ENCODE measurements at places on chromosomes 7 and 10.

GRCh38 chr7:155283565-155284194 is 14.0 kb upstream of the INSIG1 start:
- DNase-seq = no peak

- DNase-seq = no peak
These were observed 7.7 kb upstream of the CPVL start for GRCh38 chr7:29154076-29154475.

- DNase-seq = no peak
These were observed 18.4 kb downstream of the AKR1B1 start for GRCh38 chr7:134440476-134440875.

DNA sequence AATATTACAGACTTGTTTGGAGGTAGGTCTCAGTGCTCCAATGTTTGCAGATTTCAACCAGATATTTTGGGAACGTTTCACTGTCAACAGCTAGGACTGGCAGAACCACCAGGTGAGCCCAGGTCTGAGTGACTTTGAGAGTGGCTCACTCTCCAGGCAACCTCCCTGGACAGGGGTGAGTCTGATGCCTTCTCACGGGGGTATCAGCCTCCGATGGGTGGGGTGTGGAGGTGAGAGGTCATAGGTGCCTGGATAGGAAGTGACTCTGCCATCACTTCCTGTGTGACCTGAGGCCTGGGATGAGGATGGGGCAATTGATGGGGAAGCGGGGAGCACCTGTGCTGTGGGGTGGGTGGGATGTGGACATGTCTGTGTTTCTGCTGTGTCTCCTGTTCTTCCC is 4.6 kb downstream of the AZGP1 start:
- no peak for DNase-seq

GRCh38 chr10:78348411-78349164 is 314.9 kb downstream of the RPS24 start:
- DNase-seq = no peak

GRCh38 chr7:98387131-98387530 is 13.8 kb downstream of the BAIAP2L1 start:
- no peak for DNase-seq

- no peak for DNase-seq
These were observed 46.8 kb downstream of the CHST3 start for GRCh38 chr10:72011016-72011415.

DNA sequence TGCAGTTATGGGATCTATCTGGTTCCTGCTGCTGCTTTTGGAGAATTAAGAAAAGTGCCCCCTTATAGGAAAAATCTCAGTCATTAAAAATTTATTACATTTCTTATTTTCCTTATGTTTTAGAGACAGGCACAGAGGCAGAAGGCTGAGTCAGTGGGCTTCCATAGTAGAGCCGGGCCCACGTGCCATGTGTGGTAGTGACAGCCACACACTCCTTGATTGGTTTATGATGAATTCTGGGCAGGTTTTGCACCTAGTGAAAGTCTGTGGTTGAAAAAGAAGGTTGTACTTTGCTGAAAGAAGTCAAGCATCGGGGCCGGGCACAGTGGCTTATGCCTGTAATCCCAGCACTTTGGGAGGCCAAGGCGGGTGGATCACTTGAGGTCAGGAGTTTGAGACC is 109.9 kb downstream of the FANK1 start:
- DNase-seq = no peak

DNA sequence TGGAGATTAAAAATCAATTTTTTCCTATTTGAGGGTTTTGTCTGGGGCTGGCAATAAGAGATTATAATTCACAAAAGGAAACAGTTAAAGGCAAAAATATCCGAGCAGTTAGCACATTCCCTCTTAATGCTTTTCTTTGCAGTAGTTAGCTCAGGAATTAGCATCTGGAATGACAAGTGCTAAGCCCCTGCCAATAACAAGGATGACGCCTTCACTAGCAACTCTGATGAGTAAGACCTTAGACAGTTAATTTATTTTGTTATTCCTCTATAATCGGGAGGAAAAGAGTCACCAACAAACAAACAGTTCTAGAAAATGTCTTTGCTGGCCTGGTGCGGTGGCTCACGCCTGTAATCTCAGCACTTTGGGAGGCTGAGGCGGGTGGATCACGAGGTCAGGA is 151.3 kb downstream of the TRIL start:
- no peak for DNase-seq

DNA sequence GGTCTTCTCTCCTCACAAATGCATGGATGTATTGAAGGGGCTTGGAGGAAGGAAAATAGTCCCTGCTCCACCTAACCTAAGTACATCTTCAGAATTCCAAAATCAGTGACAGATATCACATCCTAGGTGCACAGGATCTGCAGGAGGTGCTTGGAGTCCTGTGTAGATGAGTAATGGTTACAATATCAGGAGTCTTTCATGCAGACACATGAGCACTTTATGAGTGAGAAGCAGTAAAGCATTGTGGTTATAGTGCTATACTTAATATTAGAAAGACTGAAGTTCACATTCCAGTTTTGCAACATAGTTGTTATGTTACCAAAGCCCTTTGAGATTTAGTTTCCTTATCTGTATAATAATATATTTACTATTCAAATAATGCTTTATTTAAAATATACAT is 516.7 kb downstream of the NEBL start:
- DNase-seq = no peak

- DNase-seq = no peak
These were observed 6.7 kb upstream of the GRIFIN start for GRCh38 chr7:2482725-2483451.

DNA sequence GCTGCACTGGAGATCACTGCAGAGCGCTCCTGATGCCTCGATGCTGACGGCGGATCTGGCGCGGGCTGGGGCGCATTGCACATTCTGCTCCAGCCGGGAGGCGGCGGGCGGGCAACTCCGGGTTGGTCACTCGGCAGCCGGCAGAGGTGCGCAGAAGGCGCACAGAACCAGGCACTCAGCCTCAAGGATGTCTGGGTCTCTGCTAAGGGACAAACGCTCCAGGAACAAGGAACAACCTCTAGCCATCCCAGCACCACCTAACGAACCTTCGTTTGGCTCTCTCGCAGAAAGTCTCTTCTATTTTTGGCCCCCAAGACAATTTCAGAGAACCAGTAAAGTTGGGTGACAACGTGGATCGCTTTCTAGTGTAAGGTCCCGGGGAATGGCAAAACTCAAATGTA is 254.6 kb downstream of the OTUD1 start:
- DNase-seq = no peak

GRCh38 chr7:143271240-143271639 is 8.0 kb downstream of the GSTK1 start:
- no peak for DNase-seq

DNA sequence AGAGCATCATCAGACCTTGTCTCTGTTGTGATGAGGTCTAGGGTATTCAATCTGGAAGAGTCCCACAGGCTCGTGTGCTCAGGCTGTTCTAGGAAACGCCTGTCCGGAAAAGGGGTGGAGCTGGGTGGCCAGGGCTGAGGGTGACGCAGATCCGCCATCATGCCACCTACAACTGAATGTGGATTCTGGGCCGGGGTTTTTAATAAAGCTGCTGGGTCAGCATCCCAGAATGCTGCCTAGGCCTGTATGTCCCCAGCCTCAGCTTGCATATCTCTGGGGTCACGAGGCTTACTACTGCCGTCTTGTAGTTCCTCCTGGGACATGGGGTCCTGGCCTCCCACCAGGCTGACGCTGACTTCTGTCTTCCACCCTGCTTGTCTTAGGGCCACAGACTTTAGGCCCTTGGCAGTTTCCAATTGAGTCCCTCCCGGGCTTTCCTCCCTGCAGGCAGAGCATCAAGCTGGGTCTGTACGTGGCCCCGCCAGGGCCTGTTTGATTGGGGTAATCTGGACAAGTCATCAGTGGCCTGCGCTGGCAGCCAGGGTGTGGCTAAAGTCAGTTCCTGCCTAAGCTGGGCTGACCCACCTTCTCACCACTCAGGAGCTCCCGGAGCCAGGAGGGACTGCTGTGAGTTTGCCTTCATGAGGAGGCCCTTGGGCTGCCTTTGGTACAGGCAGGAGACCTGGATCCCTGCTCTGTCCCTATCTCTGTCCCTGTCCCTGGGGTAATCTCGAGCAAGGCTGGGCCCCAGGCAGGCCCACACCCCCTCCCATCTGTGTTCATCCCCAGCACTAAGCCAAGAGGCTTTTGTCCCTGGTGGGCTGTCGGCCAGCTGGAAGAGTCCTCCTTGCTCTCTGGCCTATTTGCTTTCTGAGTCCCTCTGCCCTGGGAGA is 79.9 kb downstream of the ZMIZ1 start:
- DNase-seq = no peak

DNA sequence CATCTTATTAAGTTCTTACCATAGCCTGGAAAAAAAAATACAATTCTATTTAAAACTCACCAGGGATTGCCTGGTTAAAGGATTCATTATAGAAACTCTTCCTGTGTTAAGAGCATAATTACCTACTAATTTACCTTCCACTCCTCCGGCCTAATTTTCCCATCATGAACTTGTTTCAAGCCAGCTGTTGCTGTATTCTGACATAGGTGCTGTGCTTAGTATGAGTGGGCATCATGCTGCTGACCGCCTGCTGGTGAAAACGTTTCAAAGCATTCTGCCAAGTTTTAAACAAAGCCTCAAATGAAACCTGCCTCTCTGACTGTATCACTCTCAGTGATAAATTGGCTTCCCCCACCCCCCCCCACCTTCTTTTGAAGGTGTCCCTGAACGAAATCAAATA is 47.8 kb upstream of the KCNMA1 start:
- no peak for DNase-seq

- DNase-seq = no peak
These were observed 296.8 kb upstream of the CACNA2D1 start for GRCh38 chr7:82740246-82740848.

GRCh38 chr10:126508535-126509040 is 120.3 kb upstream of the ADAM12 start:
- no peak for DNase-seq

- no peak for DNase-seq
These were observed 231.8 kb upstream of the CACNA2D1 start for GRCh38 chr7:82675396-82675795.

DNA sequence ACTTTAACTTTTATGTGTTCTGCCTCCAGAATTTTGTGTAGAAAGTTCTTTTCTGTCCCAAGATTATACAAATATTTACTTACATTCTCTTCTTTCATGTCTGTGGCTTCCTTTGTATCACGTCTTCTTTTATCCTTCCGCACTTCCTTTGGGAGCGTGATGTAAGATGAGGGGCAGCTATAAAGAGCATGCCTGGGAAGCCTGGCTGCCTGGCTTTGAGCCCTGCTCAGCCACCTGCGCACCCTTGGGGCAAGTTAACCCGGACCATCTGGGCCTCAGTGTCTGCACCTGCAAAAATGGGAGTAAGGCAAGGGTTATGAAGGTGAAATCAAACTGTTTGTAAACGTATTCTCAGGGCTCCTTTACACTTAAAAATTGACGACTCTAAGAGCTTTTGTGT is 25.2 kb downstream of the PALD1 start:
- no peak for DNase-seq

GRCh38 chr7:131898418-131898817 is 342.0 kb upstream of the PODXL start:
- DNase-seq = no peak

- DNase-seq = no peak
These were observed 53.0 kb downstream of the C1GALT1 start for GRCh38 chr7:7235347-7235746.

DNA sequence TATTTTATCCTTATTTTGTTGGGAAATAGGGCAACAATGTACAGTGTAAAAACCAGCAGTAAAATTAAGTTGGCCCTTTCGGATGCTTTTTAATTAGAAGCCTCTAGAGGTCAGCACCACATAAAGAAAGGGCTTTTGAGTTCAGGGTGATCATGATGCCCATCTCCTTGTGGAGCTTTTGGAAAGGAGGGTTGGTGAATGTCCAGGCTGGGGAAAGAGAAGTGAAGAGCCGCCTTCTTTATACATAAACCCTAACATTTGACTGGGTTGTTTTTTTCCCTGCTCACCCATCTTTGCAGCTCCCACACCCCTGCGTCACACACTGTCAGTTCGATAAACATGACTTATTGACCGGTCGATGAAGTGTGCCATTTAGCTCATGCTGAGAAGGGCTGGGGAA is 29.8 kb downstream of the MTURN start:
- no peak for DNase-seq

GRCh38 chr10:98425511-98426352 is 10.8 kb upstream of the PYROXD2 start:
- no peak for DNase-seq

- DNase-seq = no peak
These were observed 897.9 kb upstream of the AUTS2 start for GRCh38 chr7:68700414-68700813.

GRCh38 chr10:97759946-97760345 is 11.9 kb downstream of the SFRP5 start:
- no peak for DNase-seq

GRCh38 chr10:21329995-21330627 is 195.4 kb downstream of the SKIDA1 start:
- DNase-seq = no peak

Measured in activated gamma-delta T cell (primary cell).